ENCODE measurements at places on chromosomes 6 and 20.
A peak's percentile ranks its signal among the peaks of the same experiment; 100 is the strongest.

DNA sequence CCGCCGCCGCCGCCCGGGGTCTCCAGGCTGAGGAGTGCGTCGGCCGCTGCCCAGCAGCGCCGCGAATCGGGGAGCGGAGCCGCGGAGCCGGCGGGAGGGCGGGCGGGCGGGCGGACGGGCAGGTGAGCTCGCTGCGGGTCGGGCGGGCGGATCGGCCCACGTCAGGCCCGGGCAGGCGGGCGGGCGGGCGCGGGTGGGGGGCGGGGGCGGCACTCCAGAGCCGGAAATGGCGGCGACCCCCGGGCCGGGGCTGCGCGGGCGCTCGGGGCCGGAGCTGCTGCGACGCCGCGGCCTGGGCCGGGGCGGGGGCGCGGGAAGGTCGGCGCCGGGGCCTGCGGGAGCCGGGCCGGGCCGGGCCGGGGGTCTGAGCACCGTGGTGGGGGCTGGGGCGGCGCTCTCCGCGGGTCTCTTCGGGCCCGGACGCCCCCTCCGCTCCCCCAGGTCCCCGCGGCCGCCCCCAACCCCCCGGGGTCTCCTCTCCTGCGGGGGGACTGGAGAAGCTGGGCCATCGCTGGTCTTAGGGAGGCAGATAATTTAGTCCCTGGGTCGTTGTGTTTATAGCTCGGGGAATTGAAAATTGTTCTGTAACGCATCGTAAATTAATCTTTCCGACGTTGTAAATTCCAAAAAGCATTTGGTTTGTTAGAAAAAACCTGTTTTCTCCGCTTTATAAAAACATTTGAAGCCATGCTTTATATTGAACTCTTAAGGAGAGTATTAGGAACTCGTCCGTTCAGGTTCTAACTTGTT, 451 bp downstream of the DNAJC5 start:
- no peaks in the 10 kb centered on the region for H3K27me3 ChIP-seq
- no peaks in the 10 kb centered on the region for H3K36me3 ChIP-seq
- peak overlapping the region; percentile 59 for H3K4me3 ChIP-seq
- no peak for DNase-seq
- peaks cover 42% of the 10 kb centered on the region for H3K4me1 ChIP-seq

DNA sequence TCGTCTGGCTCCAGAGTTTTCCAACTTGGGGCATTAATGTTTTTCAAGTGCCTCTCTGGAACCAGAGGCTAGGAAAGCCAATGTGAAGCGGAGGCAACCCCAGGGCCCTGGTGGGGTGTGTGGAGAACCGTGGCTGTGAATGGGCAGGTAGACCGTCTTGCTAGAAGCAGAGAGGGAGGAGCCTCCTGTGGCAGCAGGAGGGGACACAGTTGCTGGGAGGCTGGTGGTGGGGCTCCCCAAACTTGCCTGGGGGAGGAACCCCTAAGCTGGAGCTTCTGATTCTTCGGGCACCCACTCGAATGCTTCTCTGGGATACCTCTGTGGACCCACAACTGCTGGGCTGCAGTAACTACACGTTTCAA, 65.3 kb upstream of the APCDD1L start:
- no peaks in the 10 kb centered on the region for H3K4me1 ChIP-seq
- H3K36me3 ChIP-seq, result no peaks in the 10 kb centered on the region
- no peak overlapping the region for H3K27ac ChIP-seq
- peaks cover 4% of the 10 kb centered on the region for H3K27me3 ChIP-seq
- DNase-seq, result no peak

DNA sequence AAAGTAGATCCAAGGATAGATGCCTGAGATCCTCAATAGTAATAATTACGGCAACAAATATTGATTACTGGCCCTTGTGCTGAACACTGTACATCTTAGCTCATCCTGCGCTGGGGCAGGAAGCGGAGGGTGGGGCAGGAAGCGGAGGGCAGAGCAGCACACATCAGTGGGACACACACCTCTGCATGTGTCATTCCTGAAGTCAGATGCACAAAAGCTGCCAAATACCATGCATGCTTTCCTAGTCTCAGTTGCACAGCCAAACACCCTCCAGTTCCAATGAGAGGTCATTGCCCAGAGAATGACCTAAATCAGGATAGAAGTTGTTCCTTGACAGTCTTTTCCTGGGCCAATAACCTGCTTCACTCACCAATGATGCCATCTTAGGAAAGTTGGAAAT, 74.4 kb upstream of the FOXC1 start:
- H3K27ac ChIP-seq, result no peak overlapping the region
- DNase-seq, result peak; percentile 51
- no peaks in the 10 kb centered on the region for H3K27me3 ChIP-seq
- peak overlapping the region; percentile 15 for H3K4me3 ChIP-seq

GRCh38 chr6:36130667-36131510, 576 bp downstream of the MAPK13 start:
- peaks cover 9% of the 10 kb centered on the region for H3K36me3 ChIP-seq
- H3K4me1 ChIP-seq, result peaks cover 48% of the 10 kb centered on the region
- peak overlapping the region; percentile 86 for H3K4me3 ChIP-seq
- DNase-seq, result peak; percentile 58

GRCh38 chr6:90233994-90234393, 62.6 kb downstream of the BACH2 start:
- peaks cover 97% of the 10 kb centered on the region for H3K4me1 ChIP-seq
- H3K36me3 ChIP-seq, result no peaks in the 10 kb centered on the region
- DNase-seq, result peak; percentile 64
- H3K27me3 ChIP-seq, result no peaks in the 10 kb centered on the region

DNA sequence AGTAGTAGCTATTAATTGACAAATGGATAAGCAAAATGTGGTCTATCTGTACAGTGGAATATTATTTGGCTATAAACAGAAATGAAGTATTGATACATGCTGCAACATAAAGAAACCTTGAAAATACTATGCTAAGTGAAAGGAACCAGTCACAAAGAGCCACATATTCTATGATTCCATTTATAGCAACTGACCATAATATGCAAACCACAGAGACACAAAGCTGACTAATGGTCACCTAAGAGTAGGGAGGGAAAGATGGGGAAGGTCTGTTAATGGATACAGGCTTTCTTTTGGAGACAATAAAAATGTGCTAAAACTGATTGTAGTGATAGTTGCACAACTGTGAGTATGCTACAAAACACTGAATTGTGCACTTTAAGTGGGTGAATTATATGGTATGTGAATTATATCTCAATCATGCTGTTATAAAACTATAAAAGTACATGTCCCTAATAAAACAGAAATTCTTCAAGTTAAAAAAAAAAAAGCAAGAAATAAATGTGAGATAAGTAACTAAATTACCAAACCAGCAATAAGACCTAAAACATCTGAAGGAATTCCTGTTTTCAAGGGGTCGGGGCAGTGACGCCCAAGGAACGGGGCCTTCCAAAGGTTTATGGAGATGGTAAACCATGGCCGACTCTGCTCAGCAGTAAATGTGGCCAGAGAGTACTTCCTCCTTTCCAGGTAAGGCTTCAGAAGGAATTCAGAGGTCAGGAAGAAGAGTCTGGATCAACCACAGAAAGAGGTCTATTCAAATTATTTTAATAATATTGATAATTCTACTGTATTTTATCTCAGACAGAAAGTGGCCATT, 75.4 kb downstream of the ARHGAP18 start:
- no peak for DNase-seq
- H3K27me3 ChIP-seq, result no peaks in the 10 kb centered on the region
- no peaks in the 10 kb centered on the region for H3K36me3 ChIP-seq
- no peak overlapping the region for H3K4me3 ChIP-seq
- no peaks in the 10 kb centered on the region for H3K4me1 ChIP-seq

- H3K4me3 ChIP-seq, result no peak overlapping the region
- H3K4me1 ChIP-seq, result no peaks in the 10 kb centered on the region
- no peaks in the 10 kb centered on the region for H3K36me3 ChIP-seq
- no peaks in the 10 kb centered on the region for H3K27me3 ChIP-seq
- no peak for DNase-seq
- no peak overlapping the region for H3K27ac ChIP-seq
Observed at GRCh38 chr6:51855310-51856082, 231.9 kb downstream of the PKHD1 start.

DNA sequence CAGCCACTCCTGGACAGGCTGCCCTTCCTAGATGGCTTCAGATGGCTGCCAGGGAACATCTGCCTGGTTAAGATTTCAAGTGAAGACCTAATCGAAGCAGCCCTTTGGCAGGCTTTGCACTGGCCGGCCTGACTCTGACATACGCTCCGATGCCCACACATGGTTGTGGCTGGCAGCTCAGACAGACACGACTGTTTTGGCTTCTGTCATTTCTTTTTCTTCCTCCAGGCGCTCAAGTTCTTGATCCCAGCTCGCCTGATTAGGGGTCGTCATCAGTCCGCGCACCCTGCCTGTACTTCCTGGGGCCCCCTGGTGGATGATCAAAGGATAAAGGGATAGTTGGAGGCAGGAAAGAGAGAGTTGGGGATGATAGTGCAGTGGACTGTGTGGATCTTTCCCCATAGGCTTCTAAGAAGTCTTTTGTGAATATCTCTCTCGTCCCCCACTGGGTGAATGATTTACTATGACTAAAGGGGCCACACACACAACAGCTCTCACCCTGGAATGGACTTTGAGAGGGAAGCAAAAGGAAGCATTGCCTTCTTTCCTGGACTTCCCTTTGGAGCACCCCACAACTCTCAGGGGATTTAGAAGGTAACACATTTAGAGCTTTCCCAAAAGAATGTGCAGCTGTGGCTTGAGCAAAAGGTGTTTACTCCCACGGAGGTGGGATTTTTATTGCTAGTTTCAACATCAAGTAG, 21.4 kb upstream of the TRAM2 start:
- H3K4me1 ChIP-seq, result no peaks in the 10 kb centered on the region
- no peaks in the 10 kb centered on the region for H3K36me3 ChIP-seq
- H3K27me3 ChIP-seq, result no peaks in the 10 kb centered on the region
- DNase-seq, result no peak

DNA sequence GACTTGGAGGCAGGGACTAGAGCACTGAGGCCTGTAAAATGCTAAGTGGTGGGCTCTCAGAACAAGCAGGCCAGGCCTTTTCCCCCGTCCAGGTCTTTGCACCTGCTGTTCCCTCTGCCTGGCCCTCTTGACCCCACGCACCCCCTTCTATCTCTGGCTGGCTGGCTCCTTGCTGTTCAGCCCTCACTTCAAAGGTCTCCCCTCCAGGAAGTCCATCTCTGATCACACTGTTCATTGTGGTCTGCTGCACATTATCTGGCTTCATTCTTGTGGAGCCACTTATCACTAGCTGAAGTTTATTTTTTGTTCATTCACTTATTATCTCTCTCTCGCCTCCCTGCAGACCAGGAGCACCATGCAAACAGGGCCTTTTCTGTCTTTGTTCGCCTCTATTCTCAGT, 24.5 kb downstream of the SLC13A3 start:
- H3K27ac ChIP-seq, result no peak overlapping the region
- no peaks in the 10 kb centered on the region for H3K27me3 ChIP-seq
- no peak for DNase-seq
- no peaks in the 10 kb centered on the region for H3K4me1 ChIP-seq

- no peaks in the 10 kb centered on the region for H3K4me1 ChIP-seq
- DNase-seq, result no peak
- no peak overlapping the region for H3K4me3 ChIP-seq
- H3K27me3 ChIP-seq, result no peaks in the 10 kb centered on the region
Observed at GRCh38 chr6:14943116-14943515, 302.8 kb upstream of the JARID2 start.

GRCh38 chr6:166942393-166943168, 13.8 kb downstream of the RNASET2 start:
- DNase-seq, result no peak
- H3K4me3 ChIP-seq, result no peak overlapping the region
- no peak overlapping the region for H3K27ac ChIP-seq
- no peaks in the 10 kb centered on the region for H3K27me3 ChIP-seq
- H3K4me1 ChIP-seq, result peaks cover 9% of the 10 kb centered on the region

DNA sequence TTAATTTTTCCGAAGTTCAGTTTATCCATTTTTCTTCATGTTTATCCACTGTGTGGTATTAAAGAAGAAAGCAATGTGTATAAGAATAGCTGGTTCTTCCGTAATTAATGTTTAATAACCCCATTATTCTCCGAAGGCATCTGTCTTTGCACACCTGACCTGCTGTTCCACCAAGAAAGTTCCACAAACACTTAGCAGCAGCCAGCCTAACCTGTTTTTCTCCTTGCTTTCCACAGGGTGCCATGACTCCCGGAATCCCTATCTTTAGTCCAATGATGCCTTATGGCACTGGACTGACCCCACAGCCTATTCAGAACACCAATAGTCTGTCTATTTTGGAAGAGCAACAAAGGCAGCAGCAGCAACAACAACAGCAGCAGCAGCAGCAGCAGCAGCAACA, 7.4 kb downstream of the TBP start:
- peaks cover 25% of the 10 kb centered on the region for H3K36me3 ChIP-seq
- no peak overlapping the region for H3K4me3 ChIP-seq
- H3K27ac ChIP-seq, result no peak overlapping the region
- H3K27me3 ChIP-seq, result no peaks in the 10 kb centered on the region
- H3K4me1 ChIP-seq, result no peaks in the 10 kb centered on the region

- H3K36me3 ChIP-seq, result no peaks in the 10 kb centered on the region
- no peak for DNase-seq
- H3K4me1 ChIP-seq, result no peaks in the 10 kb centered on the region
- no peak overlapping the region for H3K4me3 ChIP-seq
- no peak overlapping the region for H3K27ac ChIP-seq
Observed at GRCh38 chr20:34689486-34689885, 12.6 kb upstream of the PIGU start.

DNA sequence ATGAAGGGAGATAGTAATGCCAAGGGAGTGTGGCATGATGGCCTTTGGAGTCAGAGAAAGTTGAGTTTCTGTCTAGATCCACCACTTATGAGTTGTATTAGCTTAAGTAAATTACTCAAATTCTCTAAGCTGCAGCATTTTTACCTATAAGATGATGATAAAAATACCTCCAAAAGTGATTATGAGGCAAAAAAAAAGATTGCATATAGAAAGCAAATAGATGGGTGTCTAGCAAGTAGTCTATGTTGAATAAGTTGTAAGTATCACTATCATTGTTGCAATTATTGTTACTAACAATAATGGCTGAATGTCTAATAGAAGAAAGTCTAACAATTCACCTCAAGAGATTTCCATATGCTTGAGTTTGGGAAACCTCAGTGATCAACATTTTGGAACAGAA, 959.2 kb upstream of the GJE1 start:
- H3K27ac ChIP-seq, result no peak overlapping the region
- no peak for DNase-seq
- H3K4me1 ChIP-seq, result no peaks in the 10 kb centered on the region
- no peaks in the 10 kb centered on the region for H3K27me3 ChIP-seq
- no peaks in the 10 kb centered on the region for H3K36me3 ChIP-seq

DNA sequence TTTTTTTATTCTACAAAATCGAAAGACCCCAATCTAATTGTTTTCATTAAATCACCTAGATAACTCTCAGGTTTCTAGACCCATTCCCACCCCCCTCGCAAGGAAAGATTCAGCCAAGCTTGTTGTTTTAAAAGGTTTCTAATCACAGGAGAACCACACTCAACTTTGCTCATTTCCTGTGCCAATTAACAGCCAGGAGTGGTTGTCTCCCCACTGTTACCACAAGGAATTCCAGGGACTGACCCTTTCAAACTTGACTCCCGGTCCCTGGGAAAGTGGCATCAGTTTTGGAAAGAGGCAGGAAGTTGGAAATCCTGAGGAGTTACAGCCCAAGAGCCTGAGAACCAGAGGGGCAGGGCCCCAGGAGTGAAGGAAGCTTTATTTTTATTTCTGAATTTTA, 561.3 kb upstream of the JAG1 start:
- no peaks in the 10 kb centered on the region for H3K4me1 ChIP-seq
- no peaks in the 10 kb centered on the region for H3K36me3 ChIP-seq
- no peak overlapping the region for H3K27ac ChIP-seq
- no peaks in the 10 kb centered on the region for H3K27me3 ChIP-seq
